ENCODE measurements at places on chromosomes 12 and 14.

GRCh38 chr14:22070119-22070982 is 396.7 kb upstream of the OR4E1 start:
- DNase-seq = no peak
- no peak overlapping the region for H3K4me3 ChIP-seq
- H3K27me3 ChIP-seq = no peaks in the 10 kb centered on the region

GRCh38 chr12:108604208-108604941 is 6.5 kb upstream of the TMEM119 start:
- no peaks in the 10 kb centered on the region for H3K4me1 ChIP-seq
- H3K4me3 ChIP-seq = no peak overlapping the region
- H3K36me3 ChIP-seq = no peaks in the 10 kb centered on the region
- no peak for DNase-seq

DNA sequence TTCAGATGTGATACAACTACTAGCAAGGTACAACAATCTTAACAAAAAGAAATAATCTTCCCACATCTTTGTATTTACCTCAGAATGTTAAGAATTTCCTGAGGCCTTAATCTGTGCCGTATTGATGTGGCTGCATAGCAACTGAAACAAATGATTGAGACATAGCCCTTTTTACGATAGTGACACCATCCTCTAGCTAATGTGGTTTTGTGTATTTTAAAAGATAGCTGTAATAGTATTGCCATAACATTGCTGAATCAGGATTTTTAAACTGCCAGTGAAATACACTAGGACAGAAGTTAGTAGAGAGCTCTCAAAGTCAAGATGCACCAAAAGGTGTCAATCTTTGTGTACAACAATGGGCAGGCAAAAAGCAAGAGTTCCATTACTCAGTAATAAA is 11.9 kb downstream of the NPAS3 start:
- H3K4me3 ChIP-seq = no peak overlapping the region
- DNase-seq = no peak
- H3K27ac ChIP-seq = no peak overlapping the region
- H3K36me3 ChIP-seq = no peaks in the 10 kb centered on the region

DNA sequence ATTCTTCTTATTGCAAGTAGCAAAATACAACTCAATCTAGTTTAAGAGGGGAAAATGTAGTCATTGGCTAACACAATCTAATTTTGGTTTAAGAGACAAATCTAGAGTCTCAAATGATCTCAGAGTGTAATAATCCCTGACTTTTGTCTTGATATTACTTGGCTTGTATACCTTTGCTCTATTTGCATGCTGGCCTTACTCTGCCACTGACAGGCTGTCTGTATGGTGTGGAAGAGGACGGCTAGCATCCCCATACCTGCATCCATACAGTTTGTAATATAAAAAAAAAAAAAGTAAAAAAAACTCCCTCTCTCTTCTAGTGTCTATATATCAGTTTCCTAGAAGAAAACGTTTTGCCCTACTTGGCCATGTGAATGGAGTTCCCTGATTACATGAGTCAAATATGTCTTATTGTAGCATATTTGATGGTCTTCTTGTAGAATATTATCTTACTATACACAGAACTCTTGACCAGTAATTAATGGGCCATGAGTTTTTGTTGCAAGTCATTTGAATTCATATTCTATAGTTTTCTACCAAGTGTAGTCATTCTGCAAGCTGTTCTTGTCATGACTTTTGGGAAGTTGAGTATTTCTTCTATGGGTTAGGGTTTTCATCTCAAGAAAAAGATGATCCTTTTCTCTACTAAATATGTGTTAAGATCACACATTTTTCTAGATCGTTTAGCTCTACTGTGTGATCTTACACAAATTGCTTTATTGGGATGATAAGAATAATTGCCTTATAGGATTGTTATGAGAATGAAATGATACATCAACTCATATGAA is 8.2 kb downstream of the HIF1A start:
- H3K27ac ChIP-seq = no peak overlapping the region
- H3K4me3 ChIP-seq = no peak overlapping the region
- no peaks in the 10 kb centered on the region for H3K27me3 ChIP-seq

GRCh38 chr14:81766321-81766915 is 232.8 kb upstream of the SEL1L start:
- H3K4me1 ChIP-seq = no peaks in the 10 kb centered on the region
- no peak overlapping the region for H3K4me3 ChIP-seq
- no peak overlapping the region for H3K27ac ChIP-seq
- H3K27me3 ChIP-seq = no peaks in the 10 kb centered on the region
- no peak for DNase-seq
- no peaks in the 10 kb centered on the region for H3K36me3 ChIP-seq

DNA sequence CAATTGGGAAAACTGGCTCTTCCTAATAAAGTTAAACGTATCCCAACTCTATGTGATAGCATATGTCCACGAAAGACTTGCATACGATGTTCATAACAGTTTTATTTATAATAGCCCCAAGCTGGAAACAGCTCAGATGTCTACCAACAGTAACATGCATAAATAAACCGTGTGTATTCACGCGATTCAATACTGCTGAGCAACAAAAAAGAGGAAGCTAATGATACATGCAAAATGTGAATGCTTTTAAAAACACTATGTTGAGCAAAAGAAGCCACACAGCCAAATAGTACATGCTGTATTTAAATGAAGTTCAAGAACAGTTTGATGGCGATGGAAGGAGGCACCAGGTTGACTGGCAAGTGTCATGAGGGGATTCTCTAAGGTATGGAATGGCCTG is 55.7 kb downstream of the TRIM9 start:
- no peak overlapping the region for H3K4me3 ChIP-seq
- H3K36me3 ChIP-seq = no peaks in the 10 kb centered on the region
- H3K4me1 ChIP-seq = no peaks in the 10 kb centered on the region
- no peak for DNase-seq
- H3K27me3 ChIP-seq = no peaks in the 10 kb centered on the region

DNA sequence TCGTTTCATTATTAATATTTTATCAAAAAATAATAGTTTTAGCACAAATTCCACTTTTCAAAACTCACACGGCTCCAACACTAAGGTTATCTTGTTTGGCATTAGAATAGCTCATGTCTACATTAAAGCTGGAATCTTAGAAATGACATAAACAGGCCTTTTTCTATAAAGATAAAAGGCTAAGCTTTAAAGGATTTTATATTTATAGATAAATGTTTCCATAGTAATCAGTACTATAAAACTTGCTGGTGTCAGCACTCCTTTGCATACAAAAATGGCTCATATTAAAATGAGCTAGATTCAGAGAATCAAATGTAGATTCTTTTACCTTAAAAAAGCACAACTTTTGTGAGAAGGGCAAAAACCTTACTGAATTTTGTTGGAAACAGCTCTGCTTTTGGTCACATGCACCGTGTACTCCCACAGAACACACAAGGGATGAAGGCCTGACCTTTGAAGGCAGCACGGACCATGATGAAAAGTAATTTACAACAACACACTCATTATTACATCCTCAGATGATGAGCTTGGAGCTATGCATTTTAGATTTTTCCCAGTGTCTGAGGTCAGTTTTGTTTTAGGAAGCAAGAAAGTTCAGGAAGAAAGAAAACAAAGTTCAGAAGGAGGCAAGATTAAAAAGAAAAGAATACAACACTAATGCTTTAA is 202.8 kb downstream of the BCAT1 start:
- no peak overlapping the region for H3K4me3 ChIP-seq
- DNase-seq = no peak
- no peaks in the 10 kb centered on the region for H3K27me3 ChIP-seq

DNA sequence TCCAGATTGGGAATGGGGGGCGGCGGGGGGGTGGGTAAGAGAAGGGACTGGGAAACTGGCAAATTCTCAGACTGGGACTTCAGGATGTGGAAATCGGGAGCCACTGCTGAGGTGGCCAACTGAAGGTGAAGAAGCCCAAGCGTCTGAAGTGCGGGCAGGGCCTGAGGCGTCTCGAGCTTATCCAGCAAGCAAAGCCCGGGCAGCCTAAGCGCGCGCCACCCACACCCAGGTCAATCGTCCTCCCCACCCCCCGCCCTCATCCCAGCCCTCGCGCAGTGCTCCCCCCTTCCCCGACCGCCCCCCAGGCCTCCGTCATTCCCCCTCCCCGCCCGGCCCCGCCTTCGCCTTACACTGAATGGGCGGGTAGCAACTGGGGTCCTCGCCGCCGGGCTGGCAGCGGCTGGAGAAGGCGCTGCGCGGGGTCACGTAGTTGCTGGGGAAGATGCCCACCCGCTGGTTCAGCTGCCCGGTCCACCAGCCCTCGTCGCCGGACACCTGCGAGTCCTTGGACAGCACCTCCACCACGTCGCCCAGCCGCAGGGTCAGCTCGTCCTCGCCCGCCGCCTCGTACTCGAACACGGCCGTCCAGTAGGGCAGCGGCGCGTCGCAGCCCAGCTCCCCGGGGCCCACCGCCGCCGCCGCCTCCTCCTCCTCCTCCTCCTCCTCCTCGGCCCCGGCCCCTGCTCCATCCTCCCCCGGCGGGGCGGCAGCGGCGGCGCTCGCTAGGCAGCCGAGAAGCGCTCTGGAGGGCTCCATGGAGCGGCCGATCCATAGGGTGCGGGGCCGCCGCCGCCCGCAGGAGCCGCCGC is 693 bp downstream of the MAP3K9 start:
- H3K4me1 ChIP-seq = no peaks in the 10 kb centered on the region
- peak; percentile 77 for DNase-seq
- H3K27me3 ChIP-seq = no peaks in the 10 kb centered on the region
- H3K4me3 ChIP-seq = peak overlapping the region; percentile 50
- no peak overlapping the region for H3K27ac ChIP-seq

- no peaks in the 10 kb centered on the region for H3K27me3 ChIP-seq
- H3K4me3 ChIP-seq = no peak overlapping the region
- H3K36me3 ChIP-seq = no peaks in the 10 kb centered on the region
- peaks cover 1% of the 10 kb centered on the region for H3K4me1 ChIP-seq
Measured at GRCh38 chr14:89320381-89321000, 96.5 kb downstream of the FOXN3 start.
